ENCODE measurements at places on chromosomes 7 and 10.
A peak's percentile ranks its signal among the peaks of the same experiment; 100 is the strongest.

GRCh38 chr10:77463967-77464745 is 173.5 kb downstream of the KCNMA1 start:
- no peak for DNase-seq

DNA sequence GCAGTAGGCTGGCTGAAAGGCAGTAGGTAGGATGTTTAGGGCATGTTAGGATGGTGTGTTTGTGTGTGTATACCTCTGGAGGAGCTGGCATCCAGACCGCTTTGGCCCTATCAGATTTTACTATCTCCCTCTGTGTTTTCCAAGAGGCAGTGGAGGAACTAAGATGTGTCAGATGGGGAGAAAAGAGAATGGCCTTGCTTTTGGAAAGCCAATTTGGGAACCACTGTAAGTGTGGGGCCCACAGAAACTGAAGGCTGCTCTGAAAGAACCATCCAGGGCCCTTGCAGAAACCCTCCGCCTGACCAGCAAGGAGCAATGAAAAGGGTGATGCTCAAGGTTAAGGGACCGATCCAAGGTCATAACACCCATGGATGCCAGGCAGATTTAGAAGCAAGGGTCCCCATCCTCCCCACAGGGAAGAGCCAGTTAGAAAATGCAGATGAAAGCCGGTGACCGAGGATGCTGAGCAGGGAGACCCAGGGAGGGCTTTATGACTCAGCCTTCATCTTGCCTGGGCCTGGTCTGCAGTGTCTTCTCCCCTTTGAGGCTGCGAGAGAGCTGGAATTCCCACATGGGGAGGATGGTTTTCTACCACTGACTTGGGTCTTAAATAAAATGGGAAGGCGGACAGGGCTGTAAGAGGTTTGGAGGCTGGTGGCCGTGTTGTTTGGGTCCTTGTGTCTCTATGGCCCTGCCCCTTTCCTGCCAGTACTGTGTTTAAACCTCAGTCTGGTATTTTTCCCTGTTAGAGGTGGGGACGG is 275.8 kb downstream of the LRMDA start:
- no peak for DNase-seq

GRCh38 chr7:58086871-58087535 is 637.0 kb downstream of the ZNF716 start:
- no peak for DNase-seq

DNA sequence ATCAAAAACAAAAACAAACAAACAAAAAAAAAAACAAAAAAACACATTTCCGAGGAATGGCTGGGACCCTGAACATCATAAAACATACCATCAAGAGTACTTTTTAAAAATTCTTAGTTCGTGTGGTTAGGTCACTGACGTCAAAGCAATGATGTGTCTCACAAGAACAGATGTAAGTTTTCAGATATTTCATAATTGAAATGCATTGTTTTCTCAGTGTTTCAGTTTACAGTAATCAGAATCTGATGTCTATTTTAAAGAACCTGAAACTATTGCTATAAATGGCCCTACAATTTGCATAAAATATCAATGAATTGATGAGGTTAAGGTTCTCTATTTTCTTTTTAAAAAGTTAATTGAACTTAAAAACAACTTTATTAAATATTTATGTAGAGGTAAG is 103.7 kb upstream of the HGF start:
- DNase-seq = no peak

DNA sequence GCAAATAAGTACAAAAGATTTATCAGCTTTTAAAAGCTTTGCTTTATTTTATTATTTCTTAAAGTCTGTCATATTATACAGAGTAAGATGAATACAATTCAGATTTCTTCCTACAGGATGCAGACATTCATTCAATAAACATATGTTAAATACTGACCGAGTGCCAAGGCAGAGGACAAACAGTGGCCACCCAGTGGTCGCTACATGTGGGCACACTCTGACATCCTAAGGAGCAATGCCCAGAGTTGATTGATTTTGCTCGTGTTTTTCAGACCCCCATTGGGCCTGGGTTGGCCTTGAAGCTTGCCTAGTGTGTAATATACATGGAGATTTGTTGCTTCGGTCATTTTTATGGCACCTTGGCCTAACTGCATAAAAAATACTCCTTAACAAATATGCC is 201.2 kb downstream of the CCDC3 start:
- no peak for DNase-seq

DNA sequence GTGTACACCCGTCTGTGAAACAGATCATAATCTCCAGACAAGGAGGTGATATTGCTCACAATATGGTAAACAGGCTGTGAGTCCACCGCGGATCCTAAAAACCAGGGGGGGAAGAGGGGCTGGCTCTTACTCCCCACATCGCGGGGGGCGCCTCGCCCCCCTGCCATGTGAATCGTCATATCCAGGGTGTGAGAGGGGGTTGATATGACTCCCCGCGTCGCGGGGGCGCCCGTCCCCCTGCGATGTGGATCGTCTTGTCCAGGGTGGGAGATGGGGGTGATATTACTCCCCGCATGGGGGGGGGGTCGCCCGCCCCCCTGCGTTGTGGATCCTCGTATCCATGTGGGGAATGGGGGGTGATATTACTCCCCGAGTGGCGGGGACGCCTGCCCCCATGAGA is 30.9 kb downstream of the OCM2 start:
- DNase-seq = no peak

- no peak for DNase-seq
Observed at GRCh38 chr7:50704844-50705243, 77.9 kb downstream of the GRB10 start.

GRCh38 chr7:142523821-142524460 is 225.3 kb upstream of the PRSS1 start:
- DNase-seq = no peak

- DNase-seq = no peak
Observed at GRCh38 chr10:34305189-34305588, 509.9 kb downstream of the PARD3 start.

DNA sequence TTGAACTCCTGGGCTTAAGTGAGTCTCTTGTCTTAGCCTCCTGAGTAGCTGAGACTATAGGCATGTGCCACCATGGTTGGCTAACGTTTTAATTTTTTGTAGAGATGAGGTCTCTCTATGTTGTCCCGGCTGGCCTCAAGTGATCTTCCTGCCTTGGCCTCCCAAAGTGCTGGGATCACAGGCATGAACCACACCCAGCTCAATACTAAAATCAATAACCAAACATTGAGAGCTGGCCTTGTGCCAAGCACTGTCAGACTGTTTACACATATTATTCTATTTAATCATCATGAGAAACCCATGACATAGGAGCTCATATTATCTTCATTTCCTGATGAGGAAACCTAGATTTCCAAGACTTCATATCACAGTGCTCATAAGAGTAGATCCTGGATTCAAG is 251.2 kb downstream of the BAMBI start:
- DNase-seq = no peak

- DNase-seq = no peak
Observed at GRCh38 chr10:103855852-103856796, 748 bp upstream of the SH3PXD2A start.

GRCh38 chr7:77600952-77601351 is 63.9 kb downstream of the PTPN12 start:
- no peak for DNase-seq

DNA sequence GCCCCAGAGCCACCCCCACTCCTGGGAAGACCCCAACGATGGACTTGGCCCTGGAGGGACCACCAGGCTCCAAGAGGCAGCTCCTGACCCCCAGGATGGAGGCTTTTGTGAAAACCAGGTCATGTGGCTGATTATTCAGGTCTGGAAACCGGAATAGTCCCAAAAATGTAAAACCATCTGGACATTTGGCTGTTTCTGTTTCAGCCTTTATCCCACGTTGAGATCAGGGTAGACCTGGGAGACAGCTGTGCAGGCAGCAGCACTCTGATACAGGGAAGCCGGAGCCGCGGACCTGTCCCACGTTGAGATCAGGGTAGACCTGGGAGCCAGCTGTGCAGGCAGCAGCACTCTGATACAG is 7.1 kb upstream of the ADGRA1 start:
- no peak for DNase-seq

GRCh38 chr7:17158261-17158660 is 140.2 kb upstream of the AHR start:
- DNase-seq = no peak

DNA sequence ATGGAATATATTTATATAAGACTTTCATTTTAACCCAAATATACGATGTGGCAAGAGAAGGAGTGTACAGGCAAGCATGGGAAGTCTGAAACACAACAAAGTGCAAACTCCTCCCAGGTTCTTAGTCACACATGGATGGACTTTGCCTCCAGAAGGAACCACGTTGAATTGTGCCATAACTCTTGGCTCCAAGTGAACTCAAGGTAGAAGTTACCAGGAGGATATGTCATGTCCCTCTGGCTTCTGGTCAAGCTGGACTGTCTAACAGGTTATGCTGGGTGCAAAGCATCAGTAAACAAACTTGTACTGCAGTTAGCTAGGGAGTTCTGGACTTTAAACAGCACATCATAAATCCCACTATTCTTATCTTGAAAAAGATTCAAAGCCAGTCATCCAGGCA is 328.3 kb upstream of the TEX47 start:
- DNase-seq = no peak

DNA sequence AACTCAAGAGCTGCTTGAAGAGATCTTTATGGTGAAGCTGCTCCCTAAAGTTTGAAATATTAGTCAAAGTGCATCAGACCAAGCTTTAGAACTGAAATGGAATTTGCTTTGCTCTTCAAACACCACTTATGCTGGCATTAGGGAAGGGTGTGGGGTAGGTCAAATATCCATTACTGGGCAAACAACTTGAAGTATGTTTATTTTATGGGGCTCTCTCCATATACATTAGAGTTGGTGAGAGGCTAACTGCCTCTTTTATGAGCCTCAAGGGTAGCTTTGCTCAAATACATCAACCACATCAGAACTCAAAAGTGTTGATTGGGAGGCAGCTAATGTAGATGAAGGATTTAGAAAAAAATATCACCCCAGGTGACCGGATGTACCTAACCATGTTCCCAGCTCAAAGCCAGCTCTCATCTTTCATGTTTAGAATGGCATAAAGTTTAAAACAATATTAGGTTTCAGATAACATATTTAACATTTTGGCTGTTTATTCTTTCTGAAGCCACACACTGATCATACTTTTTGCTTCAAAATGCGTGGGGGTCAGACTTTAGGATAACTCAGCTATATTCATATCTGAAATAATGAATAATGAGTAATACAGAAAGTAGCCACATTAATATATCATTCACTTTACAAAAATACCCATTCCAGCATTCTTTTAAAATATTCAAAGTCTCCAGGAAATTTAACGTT is 318.6 kb downstream of the PTEN start:
- DNase-seq = no peak

DNA sequence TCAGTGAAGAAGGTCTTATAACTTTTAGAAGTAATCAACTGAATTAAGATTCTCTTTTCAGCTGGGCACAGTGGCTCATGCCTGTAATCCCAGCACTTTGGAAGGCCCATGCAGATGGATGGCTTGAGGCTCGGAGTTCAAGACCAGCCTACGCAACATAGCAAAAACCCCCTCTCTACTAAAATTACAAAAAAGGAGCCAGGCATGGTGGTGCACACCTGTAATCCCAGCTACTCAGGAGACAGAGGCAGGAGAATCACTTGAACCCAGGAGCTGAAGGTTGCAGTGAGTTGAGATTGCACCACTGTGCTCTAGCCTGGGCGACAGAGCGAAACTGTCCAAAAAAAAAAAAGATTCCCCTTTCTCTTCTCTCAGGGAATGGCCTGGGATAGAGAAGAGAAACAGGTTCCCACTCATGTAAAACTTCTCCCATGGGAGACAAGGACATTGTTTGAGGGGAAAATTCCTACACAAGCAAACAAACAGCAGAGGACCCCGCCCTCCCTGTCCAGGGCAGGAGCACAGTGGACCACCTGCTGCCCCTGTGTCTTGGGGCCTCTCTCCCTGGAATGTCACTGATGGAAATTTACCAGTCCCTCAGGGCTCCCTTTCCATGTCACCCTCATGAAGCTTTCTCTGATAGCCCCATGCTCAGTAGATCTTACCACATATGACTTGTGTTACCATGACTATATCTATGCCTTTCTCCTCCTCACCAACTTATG is 5.6 kb downstream of the IL2RA start:
- no peak for DNase-seq

GRCh38 chr10:90787393-90788198 is 70.2 kb downstream of the HTR7 start:
- no peak for DNase-seq

DNA sequence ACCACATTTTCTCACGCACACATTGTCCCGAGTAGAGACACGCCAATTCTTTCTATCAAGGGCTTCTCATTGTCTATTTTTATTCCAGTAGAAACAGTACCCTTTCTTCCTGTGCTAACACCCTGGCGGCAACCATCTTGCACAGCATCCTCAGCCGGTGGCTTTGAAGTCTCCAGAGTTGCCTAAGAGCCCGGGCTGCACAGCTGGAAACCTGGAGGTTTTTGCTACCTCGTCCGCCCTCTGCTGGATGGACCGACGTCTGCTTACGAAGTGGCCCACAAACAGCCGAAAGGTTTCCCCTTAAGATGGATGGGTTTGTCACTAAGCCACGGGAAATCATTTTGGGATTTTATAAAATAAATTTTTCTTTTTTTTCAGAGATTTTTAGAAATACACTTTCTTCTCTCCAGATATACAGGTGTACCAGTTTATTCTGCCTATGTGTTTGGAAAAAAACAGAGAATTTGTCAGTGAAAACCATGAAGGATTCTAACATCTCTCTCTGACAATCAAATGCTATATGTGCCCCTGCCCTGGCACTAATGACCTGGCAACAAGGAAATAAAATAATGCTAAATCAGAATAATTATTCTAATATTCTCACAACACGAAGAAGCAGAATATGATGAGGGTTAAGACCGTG is 81.8 kb upstream of the FAM204A start:
- DNase-seq = peak; percentile 78

GRCh38 chr7:23242935-23243334 is 3.6 kb upstream of the GPNMB start:
- no peak for DNase-seq

GRCh38 chr10:100364735-100365391 is 17.8 kb downstream of the SCD start:
- DNase-seq = peak; percentile 77

- DNase-seq = no peak
Observed at GRCh38 chr10:45239642-45240041, 75.8 kb downstream of the OR13A1 start.

DNA sequence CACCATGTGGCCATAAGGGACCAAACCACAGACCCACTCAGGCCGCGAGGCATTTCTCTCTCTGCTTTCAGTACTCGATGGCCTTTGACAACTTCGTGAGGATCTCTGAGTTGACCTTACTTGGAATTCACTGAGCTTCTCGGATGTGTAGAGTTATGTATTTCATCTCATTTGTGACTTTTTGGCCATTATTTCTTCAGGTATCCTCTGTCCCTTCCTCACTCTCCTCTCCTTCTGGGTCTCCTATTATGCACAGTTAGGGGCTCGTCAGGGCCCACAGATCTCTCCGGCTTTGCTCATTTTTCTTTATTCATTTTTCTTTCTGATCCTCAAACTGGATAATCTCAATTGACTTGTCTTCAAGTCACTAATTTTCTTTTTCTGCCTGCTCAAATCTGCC is 16.6 kb upstream of the FOXL3 start:
- no peak for DNase-seq

All from left ventricle myocardium inferior (tissue), 1 donor.